ENCODE measurements at places on chromosomes 3 and 15.

GRCh38 chr15:40252141-40252437 is 13.2 kb downstream of the PAK6 start:
- DNase-seq, result no peak

- DNase-seq, result no peak
Measured at GRCh38 chr3:7543294-7543880, 682.5 kb downstream of the GRM7 start.

- DNase-seq, result no peak
Measured at GRCh38 chr15:73969151-73969759, 22.8 kb downstream of the STOML1 start.

DNA sequence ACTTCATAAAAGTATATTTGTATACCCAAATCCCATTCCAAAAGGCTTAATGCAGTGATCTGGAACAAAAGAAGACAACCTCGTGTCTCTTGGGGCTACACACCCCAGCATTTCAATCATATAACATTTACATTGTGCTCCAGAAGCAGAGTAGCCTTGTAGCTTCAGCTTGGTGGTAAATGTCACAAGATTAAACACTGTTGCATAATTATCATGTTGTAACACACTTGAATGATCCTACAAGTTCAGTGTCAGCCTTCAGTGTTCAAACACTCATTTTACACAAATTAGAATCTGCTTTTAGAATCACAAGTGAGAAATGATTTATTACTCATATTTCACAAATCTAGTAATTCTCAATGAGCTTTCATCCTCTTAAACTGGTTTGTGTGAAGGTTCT is 122.6 kb downstream of the CNTN3 start:
- no peak for DNase-seq

GRCh38 chr3:110521019-110521418 is 550.6 kb upstream of the NECTIN3 start:
- DNase-seq, result no peak

GRCh38 chr15:57133127-57133968 is 214.9 kb downstream of the TCF12 start:
- DNase-seq, result no peak

GRCh38 chr3:71813073-71813472 is 28.1 kb upstream of the PROK2 start:
- DNase-seq, result no peak

DNA sequence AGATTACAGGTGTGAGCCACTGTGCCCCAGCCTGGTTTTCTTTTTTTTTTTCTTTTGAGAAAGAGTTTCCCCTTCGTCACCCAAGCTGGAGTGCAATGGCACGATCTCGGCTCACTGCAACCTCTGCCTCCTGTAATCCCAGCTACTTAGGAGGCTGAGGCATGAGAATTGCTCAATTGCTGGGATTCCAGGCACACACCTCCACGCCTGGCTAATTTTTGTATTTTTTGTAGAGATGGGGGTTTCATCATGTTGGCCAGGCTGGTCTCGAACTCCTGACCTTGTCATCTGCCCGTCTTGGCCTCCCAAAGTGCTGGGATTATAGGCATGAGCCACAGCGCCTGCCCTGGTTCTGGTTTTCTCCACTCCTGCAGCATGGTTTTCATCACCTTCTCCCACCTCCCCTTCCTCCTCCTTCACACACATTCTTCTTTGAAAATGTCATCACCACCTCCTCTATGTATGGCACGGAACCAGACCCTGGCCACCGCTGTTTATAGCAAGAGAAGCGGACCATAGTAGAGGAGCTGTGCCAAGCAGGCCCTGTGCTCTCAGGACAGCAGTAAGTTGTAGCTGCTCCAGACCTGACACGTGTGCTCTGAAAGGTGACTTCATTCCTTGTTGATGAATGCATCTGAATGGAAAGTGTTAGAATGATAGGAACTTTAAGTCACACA is 14.6 kb upstream of the AHSG start:
- no peak for DNase-seq

All from germinal center (tissue), 1 donor.